Fibroblast of skin of right biceps (primary cell): ENCODE measurements at places on chromosomes 5 and 9.

- DNase-seq: no peak
Measured at GRCh38 chr9:4486176-4486575, 4.1 kb upstream of the SLC1A1 start.

- DNase-seq: no peak
Measured at GRCh38 chr5:3103262-3103811, 351.9 kb upstream of the IRX2 start.

GRCh38 chr5:149857499-149857898, 87.1 kb downstream of the PDE6A start:
- DNase-seq: no peak

GRCh38 chr5:115325296-115325959, 29.0 kb upstream of the CCDC112 start:
- DNase-seq: no peak

DNA sequence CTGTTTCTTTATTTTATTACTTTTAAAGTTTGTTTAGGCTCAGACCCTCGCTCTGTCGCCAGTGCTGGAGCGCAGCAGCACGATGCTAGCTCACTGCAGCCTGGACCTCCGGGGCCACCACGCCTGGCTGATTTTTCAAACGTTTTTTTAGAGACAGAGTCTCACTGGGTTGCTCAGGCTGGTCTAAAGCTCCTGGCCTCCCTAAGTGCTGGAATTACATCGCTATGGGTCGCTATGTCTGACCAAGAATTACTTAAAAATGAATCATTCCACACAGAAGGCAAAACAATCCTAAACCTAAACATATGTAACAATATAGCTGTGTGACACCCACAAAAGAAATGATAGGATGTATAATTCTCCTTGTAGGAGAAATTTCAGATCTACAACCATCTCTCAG, 86.9 kb upstream of the SIMC1 start:
- peak; percentile 82 for DNase-seq

DNA sequence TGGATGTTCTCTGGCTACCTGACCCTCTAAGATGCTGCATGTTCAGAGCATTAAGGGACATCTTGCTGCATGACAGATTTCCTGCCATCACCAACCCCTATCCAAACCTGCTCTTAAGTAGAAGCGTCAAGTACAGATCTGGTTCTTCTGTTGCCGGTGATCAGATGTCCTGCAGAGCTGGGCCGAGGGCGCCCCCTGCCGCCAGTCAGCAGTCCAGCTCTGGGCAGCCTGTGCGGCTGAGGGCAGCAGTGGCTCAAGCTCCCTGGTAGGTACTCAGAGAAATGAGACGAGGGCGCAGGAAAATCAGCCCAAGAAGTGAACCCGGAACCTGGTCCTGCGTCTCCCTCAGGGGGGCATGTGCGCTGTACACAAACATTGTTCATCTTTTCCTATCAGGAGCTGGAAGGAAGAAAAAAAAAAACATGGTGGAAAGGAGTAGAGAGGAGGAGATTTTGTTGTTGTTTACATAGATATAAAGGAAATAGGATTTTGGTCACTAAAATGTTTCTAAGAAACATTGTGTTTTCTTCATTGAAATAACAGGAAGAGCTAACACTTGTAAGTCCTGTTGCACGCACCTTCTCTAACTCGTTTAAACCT, 95.8 kb downstream of the CFAP90 start:
- peak; percentile 28 for DNase-seq

- no peak for DNase-seq
Measured at GRCh38 chr5:54991416-54991815, 6.0 kb upstream of the ESM1 start.

DNA sequence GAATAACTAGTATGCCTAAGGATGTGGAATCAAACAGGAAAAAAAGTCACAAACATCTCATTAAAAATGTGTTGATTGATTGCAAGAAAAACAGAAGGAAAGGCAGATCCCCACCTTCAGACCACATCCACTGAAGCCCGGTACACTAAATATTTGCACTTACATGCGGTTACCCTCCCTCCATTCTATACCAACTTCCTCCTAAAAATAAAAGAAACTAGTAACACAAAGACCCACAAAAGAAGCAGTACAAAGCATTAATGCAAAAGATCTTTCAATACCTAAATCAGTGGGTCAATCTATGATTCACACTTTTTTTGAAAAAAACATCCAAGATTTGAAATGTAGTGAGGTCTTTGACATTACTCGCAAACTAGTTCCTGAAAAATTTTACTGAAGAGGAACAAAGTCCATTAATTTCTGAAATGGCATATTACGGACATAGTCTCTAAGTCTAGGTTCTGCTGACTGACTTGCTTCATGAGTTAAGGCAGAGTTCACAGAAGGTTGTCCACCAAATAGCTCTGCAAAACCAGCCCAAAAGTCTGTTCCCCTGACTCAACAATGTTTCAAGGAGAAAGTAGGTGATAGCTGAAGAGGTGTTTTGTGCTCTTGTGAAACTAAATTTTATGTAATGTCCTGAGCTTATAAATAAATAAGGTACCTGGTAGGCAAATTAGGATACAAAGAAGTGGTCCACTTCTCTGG, 100.7 kb downstream of the PAM start:
- DNase-seq: no peak

DNA sequence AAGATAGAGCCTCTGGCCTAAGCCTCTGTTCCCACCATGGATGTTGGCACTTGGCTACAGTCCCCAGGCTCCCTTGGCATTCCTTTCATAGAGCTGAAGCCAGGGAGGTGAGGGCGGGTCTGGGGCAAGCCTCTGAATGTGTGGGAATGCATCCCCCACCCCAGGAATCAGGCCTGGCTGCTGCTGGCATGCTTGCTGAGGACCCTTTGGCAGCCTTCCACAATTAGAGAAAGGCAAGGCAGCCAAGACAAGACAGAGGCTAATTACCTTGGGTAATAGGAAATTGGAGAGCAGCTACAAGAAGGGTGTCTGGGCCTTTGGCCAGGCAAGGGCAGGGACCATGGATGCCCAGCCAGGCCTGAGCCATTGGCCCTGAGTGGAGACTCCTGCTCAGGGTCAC, 204.4 kb upstream of the TRIM32 start:
- no peak for DNase-seq

DNA sequence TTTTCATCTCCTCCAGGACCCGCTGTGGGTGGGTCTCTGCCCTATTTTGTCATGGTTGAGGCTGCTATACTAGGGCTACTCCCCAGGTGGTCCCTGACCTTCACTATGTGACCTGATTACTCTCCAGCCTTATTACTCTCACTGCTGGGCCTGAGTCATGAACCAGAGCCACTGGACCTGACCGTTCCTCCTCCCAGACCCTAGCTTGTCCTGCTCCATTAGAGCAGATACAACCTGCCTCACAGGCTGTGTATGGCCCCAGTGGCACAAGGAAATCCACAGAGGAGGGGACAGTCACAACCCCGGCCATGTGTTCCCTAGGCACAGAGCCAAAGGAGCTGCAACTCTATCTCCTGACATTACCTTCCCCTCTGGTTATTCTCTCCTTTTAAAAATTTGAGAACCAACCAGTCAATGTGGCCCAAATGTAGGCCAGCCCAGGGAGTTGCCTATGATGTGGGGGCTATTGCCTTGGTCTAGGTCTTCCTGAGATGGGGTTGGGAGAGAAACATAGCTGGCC, 96.0 kb upstream of the FSTL4 start:
- no peak for DNase-seq

GRCh38 chr9:112193572-112194288, 18.6 kb upstream of the SUSD1 start:
- DNase-seq: no peak

GRCh38 chr5:80191991-80192398, 63.9 kb downstream of the SERINC5 start:
- no peak for DNase-seq

DNA sequence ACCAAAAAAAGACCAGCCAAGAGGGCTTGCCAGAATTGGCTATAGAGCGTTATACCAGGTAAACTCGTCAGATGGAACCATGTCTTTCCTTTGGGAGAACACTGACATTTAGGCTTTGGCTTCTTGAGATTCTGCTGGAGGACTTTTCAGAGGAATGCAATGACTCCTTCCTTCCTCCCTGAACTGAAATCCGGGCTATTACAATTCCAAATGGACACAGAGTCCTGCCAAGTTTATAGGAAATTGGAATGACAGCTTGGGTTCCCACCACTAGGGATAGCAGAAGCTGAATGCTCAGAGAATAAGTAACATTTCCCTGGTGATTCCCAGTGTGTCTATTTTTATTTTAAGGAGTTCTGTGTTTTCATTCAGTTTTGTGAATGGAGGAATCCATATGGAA, 143.0 kb downstream of the FGF1 start:
- peak; percentile 73 for DNase-seq

DNA sequence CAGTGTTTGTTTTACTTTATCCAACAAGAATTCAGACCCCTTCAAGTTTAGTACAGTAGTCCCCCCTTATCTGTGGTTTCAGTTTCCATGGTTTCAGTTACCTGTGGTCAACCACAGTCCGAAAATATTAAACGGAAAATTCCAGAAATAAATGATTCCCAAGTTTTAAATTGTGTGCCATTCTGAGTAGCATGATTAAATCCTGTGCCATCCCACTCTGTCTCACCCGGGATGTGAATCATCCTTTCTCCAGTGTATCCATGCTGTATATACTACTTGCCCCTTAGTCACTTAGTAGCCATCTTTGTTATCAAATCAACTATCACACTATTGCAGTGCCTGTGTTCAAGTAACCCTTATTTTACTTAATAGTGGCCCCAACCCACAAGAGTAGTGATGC, 153.8 kb upstream of the RASA1 start:
- peak; percentile 95 for DNase-seq

GRCh38 chr5:5165541-5166002, 25.4 kb downstream of the ADAMTS16 start:
- DNase-seq: no peak

- DNase-seq: no peak
Measured at GRCh38 chr5:181050016-181050415, 9.9 kb downstream of the BTNL9 start.

DNA sequence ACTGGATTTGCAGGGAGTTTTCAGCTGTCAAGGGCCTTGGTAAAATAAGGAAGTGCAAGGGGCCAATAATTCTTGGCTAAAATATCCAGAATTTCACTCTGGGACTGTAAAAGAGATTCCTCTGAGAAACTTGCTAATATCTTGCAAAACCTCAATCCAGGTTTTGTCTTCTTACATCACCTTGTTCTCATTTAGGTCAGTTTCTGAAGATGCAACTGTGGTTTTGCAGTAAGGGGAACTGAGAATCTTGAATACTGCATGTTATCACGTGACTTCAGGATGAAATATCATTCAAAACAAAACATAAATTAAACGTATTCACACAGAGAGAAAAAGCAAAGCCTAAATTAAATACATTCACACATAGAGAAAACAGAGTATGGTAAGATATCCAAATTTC, 35.0 kb upstream of the RIC1 start:
- no peak for DNase-seq

DNA sequence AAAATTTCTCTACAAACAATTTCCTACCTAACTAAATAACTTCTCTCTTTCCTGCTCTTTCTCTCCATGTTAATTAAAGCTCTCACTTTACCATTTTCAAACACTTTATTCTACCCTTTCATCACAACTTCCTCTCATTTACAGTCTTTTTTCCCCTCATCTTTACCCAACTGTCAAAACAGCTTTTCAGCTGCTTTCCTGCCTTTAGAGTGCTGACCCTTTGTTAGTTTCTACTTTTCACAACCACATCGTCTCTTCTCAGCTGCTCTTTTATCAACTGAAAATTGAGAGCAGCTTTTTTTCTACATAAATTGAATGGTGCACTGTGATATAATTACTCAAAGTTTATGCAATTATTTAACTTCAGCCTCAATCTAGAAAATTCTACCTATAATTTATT, 3.1 kb upstream of the HOMER1 start:
- no peak for DNase-seq

DNA sequence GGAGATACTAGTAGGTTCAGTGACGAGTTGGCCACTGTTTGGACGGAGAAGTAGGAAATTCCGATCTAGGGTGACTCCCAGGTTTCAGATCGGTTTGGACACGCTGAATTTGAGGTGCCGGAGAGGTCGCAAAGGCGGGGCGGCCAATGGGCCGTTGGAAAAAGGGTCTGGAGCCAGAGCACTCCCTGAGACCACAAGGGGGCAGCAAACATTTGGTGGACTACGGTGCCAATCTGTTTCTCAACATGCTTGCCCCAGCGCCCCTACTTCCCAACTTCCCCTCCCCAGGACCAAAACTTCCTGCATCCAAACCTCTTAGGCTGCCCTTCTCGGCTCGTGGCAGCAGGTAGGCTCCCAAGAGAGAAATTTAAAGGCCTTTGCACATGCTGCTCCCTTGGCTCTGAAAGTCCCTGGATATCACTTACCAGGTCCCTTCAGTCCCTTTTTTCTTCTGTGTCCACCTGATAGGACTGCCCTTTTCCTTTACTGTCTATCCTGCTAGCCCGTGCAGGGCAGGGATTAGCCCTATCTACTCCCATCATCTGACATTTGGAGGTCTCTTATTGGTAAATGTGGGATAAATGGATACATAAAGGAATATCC, 992 bp upstream of the RPP25L start:
- DNase-seq: peak; percentile 68

- DNase-seq: peak; percentile 78
Measured at GRCh38 chr9:35481347-35481975, 8.4 kb upstream of the RUSC2 start.

DNA sequence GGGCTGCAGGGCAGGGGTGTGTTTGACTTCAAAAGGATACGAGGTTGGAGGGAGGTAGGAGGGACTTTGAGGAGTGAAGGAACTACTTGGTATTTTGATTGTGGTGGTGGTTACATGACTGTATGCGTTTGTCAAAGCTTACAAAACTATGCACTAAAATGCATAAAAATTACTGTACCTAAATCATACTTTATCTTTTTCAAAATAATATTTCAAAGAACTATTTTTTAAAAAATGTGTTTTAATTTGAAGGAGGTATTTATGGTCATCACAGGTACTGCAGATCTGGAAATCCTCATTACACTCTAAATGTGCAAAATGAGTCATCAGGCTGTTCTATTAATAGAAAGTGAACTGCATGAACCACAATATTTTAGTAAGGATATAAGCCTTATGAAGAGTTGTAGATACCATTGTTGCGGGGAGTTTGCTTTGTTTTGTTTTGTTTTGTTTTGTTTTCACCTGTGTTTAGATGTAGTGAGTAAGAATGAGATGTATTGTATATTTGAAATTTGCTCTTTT, 116.9 kb downstream of the ARRDC3 start:
- peak; percentile 67 for DNase-seq

GRCh38 chr9:106683454-106683853, 179.5 kb upstream of the ZNF462 start:
- DNase-seq: no peak

GRCh38 chr5:77935506-77936364, 159.6 kb upstream of the TBCA start:
- DNase-seq: peak; percentile 61

GRCh38 chr5:138819081-138819480, 56.1 kb downstream of the LRRTM2 start:
- DNase-seq: no peak
